ENCODE measurements at places on chromosomes 1 and 21.
A peak's percentile ranks its signal among the peaks of the same experiment; 100 is the strongest.

GRCh38 chr1:110420874-110421793 lies 13.6 kb upstream of the LAMTOR5 start:
- DNase-seq = no peak

DNA sequence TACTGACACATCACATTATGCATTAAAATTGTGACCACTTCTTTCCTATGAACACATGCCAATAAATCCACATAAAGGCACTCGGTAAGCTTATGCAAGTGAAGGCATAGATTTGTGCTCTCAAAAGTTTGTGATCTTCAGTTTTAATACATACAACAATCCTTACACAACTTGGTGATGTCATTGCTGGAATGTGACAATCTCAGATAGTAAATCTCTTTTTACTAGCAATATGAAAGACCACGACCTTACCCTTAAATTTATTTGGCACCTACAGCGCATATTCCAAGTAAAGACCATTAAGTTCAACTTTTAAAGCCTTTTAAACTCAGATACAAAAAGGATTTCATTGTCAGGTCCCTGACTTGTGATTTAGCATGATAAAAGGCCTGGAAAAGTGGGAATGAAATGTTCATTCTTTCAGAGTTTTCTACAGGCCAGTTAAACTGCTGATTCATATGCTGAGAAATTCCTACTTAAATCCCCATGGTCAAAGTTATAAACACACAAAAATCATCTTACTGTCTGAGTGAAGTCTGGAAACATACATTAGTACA lies 157.4 kb downstream of the SIPA1L2 start:
- no peak for DNase-seq

DNA sequence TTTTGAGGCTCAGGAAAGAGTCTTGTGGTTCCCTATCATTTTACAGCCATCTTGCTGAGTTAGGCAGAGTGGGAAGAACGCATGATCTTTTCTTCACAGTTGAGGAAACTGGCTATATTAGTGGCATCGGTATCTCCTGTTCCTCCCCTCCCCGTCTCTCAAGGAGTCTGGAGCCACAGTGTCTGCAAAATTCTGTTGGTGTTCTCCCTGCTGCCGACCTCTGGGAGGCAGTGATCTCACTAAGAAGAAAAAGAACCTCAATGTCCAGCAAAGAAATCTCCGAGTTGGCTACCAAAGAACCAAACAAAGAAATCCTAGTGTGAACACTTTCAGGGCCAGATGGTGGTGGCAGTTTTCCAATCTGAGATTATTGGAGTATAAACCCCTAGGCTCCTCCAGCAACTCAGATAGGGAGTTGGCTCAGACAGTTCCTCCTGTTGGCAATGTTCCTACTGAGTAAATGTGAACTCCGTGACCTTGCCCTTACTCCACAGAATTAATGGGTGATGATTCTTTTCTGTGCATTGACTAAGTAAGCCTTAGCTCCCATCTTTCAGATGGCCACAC lies 41.2 kb downstream of the PRAMEF20 start:
- DNase-seq = no peak

- DNase-seq = no peak
Measured at GRCh38 chr1:243719476-243719875, 130.6 kb downstream of the AKT3 start.

DNA sequence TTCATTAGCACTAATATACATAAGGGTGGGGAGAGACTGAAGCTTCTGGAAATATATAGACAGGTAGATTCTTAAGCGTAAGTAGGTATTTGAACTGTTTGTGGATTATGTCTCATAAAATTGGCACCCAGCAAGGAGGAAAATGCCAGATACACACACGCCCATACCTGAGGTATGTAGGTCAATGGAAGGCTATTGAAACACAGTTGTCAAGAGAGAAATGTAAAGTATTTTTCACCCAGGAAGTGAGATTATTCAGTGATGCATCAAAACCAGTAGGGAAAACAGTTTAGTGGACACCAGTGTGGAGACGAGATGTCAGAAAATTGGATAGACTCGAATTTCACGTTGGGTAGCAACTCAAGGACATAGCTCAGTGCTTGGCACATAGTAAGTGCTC lies 4.7 kb upstream of the RSPH1 start:
- DNase-seq = no peak

GRCh38 chr1:38505944-38506343 lies 353.6 kb downstream of the RRAGC start:
- DNase-seq = no peak

DNA sequence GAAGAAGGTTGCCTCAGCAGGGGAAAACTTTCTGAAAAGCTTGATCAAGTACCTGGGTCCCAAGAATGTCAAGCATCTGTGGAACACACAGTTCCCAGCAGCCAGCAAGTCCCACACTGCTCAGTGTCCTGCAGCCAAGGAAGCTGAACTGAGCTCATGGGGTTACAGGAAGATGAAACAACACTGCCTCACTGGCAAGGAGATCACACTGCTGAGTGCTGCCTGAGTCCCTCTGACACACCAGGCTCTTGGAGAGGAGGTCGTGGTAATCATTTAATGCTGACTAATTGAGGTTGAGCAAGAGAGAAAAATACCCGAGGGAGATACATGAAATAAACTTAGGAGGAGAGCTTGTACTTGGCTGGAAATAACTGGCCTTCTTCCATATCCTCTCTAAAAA lies 75.2 kb downstream of the MPZL1 start:
- DNase-seq = peak; percentile 83

GRCh38 chr1:197363855-197364254 lies 95.8 kb downstream of the CRB1 start:
- no peak for DNase-seq

GRCh38 chr1:225426395-225427234 lies 1.2 kb downstream of the LBR start:
- peak; percentile 45 for DNase-seq

- DNase-seq = no peak
Measured at GRCh38 chr21:44499211-44499560, 40.8 kb downstream of the KRTAP10-1 start.

- no peak for DNase-seq
Measured at GRCh38 chr1:245432228-245432875, 277.6 kb downstream of the KIF26B start.

GRCh38 chr1:110460253-110461220 lies 9.6 kb downstream of the PROK1 start:
- DNase-seq = peak; percentile 81

- DNase-seq = no peak
Measured at GRCh38 chr1:233209481-233209880, 86.0 kb downstream of the PCNX2 start.

GRCh38 chr1:208219659-208220282 lies 24.4 kb downstream of the PLXNA2 start:
- DNase-seq = peak; percentile 70

- peak; percentile 85 for DNase-seq
Measured at GRCh38 chr1:6603915-6604558, 1.4 kb upstream of the KLHL21 start.

GRCh38 chr1:31868862-31869261 lies 53.0 kb upstream of the SPOCD1 start:
- DNase-seq = no peak

DNA sequence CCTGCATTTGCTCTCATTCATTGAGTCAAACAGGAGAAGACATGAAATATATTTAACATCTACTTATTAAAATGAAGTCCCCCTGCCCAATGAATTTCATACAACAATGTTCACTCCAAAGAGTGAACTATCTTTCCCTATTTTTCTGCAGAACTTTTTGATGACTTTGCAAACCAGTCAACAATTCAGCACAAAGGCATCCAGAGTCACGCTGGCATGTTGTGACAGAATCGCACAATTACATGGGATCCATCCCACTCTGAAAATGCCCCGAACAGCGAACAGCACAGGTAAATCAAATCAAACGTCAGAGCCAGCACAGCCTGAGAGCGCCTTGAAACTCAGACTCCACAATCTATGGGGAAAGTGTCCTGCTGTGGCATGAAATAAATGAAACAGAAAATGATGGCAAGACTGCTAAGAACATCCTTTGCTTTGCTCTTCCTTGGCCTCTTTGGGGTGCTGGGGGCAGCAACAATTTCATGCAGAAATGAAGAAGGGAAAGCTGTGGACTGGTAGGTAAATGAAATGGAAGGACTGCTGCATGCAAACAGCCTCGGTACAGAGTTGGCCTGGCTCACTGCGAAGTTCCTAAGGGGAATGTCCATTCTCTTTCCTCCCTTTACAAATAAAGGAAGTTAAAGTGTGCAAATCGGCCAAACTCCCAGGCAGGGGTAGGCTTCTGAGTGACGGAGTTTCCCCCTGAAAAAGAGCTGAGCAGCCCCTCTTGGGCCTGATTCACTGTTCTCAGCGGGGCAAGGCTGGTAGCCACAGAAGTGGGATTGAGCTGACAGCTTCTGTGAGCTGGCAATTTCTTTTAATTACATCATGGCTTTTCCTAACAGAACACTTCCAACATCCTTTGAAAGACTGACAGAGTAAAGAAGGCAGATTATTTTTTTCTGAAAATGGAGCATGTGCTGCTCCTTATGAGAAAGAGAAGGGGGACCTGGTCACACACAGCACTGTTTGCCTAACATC lies at the start of gene DNASE2B:
Gene DNASE2B (plus strand): TSS at position 310 of the 981 bp plus-strand sequence. CDS start 81 bp downstream, at position 391.
- no peak for DNase-seq

DNA sequence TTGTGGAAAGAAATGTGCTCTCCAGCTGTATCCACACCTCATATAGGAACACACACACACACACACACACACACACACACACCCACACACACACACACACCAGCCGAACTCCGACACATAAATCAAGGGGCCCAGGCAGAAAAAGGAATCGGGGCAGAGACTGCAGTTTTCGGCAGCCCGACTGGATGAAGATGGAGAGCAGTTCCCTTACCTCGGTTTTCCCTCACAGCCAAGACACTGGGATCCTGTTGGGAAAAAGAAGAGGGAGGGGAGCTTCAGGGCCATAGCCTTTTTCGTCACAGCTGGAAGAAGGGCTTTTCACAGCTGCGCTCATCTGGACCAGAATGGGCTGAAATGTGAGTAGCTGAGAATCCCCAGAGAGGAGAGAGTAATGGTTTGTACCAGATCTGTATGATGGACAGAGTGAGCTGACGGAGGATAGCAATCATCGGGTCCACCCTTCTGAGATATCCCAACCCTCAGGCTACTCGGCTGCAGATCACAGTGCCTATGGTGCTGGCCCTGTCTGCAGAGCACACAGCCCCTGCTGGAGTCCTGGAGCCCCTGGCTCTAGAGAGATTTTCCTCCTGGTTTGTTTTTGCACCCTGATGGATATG lies 37.7 kb downstream of the PIK3C2B start:
- peak; percentile 92 for DNase-seq

- no peak for DNase-seq
Measured at GRCh38 chr1:229253151-229253974, 17.5 kb upstream of the RAB4A start.

DNA sequence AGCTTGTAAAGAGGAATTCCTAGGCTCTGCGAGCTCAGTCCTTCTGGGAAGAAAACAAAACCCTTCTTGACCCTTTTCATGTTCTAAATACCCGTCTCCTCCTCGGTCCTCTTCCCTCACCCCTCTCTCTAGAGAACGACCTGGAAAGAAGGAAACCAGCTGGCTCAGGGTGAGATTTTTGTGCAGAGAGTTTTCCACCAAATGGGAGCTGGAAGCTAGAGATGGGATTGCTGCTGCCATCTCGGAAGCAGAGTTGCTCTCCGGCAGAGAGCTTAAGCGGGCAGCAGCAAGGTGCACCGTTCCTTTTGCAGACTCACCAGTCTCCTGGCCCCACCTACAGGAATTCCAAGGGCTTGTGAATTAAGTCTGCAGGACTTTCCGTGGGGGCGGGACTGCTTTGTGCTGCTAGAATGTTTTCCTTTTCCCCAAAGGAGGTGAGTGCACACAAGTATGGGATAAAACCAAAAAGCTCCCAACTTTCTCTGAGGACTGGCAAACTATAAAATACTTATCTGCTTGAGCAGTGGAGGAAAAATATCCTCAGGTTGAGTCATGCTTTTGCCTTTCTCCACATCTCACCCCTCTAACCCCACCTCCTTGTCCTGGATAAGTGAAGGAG lies 29.1 kb upstream of the KIAA0040 start:
- peak; percentile 48 for DNase-seq

- DNase-seq = no peak
Measured at GRCh38 chr1:51843948-51844347, 34.6 kb downstream of the NRDC start.

DNA sequence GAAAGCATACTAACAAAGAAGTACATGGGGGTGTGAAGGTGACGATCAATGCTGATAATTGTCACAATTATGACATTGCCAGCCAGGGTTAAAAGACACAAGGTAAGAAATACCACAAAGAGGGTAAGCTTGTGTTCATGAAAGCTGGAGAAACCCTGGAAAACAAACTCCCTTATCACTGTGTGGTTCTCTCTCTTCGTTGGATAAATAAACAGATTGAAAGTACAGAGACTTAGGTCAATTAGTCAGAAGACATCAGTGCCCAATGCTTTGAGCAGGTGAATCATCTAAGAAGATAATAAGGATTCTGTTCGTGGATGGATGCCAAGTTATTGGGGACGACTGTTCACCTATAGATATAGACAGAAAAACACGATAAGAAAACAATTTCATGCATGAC lies 22.4 kb upstream of the FCER1A start:
- DNase-seq = no peak

GRCh38 chr1:23645338-23645737 lies 46.3 kb upstream of the RPL11 start:
- no peak for DNase-seq

GRCh38 chr1:235160383-235160956 lies 580 bp downstream of the RBM34 start:
- no peak for DNase-seq

GRCh38 chr1:54017979-54018378 lies at the start of gene LDLRAD1:
Gene LDLRAD1, minus strand, starts transcription at chr1:54018186. Its CDS starts 74 bp downstream, at chr1:54018112.
- DNase-seq = no peak

All from right hindlimb (tissue), 1 donor.